Vagina (tissue), 2 donors: ENCODE measurements at places on chromosomes 13 and 19.

DNA sequence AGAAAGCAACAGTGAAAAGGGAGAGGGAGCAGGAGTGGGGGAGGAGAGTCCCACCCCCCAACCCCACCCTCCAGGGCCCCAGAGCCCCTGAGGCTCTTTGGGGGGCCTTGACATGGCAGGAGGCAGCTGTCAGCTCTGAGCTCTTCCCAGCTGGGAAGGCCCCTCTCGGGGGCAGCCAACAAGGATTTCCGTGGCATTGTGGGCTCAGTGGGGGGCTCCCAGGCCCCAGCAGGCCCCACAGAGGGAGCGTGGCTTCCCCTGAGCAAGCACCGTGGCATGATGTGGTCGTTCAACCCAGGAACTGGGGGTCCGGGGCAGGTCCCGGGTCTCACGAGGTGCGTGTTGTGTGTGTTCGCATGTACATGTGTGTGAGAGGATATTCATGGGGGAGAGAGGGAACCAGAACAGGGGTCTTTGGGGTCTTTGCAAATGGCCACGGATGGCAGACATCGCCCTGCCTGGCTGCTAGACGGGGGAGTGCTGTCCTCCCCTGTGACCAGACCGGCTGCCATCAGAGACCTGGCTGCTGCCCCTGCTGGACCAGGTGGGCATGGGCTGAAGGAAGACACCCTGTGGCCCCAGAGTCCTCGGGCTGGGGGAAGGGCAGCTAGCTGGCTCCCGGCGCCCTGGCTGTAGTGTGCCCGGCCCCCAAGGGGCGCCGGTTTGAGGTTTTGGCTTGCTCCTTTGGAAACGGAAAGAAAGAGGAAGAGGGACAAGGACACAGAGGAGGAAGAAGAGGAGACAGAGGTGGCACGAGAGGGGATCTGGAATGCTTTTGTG, 3.7 kb upstream of the AKAP8L start:
- no peak for DNase-seq

DNA sequence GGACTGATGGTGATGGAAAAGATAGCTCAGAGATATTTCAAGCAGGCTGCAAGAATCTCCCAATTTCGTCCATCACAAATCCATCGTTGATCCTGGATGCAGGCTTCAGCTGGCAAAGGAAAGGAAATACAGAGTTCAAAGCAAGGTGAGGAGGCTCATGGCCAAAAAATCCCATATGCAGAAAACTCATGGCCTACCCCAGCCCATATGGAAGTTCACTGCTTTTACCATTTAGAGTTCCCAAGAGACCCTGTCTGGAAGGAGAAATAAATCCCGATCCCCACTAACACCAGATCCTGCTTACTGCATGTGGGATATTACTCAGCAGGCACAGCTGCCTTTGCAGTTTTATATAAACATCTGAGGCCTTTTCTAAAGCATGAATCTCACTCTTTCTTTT, 412.9 kb upstream of the SPRY2 start:
- DNase-seq, result no peak

- DNase-seq, result no peak
These were observed 11.0 kb downstream of the FRY start for GRCh38 chr13:32042551-32042950.

GRCh38 chr13:27965343-27965739, 3.8 kb downstream of the CDX2 start:
- no peak for DNase-seq

GRCh38 chr19:44111910-44112463, 1.2 kb upstream of the ZNF225 start:
- DNase-seq, result no peak

DNA sequence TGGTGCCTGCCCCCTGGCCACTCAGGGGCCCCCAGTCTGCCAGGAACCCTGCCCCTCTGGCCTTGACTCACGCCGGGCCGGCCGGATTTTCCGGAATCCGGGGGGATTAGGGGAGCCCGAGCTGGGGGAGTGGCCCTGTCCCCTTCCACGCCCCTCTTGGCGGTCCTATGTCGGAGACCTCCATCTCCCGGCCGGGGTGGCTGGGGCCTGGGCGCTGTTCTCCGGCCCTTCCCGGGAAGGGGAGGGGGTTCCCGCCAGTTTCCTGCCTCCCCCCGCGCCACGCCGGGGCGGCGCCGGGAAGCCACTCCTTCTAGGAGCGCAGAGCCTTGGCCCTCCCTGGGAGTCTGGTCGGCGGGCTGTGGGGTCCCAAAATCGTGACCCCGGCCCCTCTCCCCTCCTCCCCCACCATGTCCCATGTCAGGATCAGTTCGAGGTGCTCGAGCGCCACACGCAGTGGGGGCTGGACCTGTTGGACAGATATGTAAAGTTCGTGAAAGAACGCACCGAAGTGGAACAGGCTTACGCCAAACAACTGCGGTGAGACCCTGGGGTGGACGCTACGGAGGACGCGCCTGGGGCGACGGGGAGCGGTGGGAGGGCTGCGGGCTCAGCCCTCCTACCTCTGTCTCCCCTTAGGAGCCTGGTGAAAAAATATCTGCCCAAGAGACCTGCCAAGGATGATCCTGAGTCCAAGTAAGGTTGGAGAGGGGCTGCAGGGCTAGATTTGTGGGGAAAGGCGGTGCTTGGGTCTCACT, 1.3 kb downstream of the TRIP10 start:
- no peak for DNase-seq

- no peak for DNase-seq
These were observed 661.5 kb downstream of the LIG4 start for GRCh38 chr13:107553838-107554237.
